ENCODE measurements at places on chromosomes 2 and 18.

DNA sequence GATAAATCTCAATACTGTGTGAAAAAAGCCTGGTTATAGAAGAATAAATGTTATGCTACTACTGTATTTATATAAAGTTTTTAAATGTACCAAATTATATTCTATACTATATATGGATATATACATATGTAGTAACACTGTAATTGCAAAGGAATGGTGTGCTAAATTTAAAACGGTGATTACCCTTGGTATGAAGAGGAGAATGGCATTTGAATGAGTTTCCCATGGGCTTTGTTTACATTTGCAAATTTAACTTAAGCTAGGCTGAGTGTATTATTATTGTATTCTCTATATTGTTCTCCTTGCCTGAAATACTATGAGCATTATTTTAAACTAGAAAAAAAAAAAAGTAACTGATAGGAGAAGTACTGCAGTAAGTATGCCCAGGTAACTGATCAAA, 4.7 kb upstream of the SP3 start:
- DNase-seq = no peak

DNA sequence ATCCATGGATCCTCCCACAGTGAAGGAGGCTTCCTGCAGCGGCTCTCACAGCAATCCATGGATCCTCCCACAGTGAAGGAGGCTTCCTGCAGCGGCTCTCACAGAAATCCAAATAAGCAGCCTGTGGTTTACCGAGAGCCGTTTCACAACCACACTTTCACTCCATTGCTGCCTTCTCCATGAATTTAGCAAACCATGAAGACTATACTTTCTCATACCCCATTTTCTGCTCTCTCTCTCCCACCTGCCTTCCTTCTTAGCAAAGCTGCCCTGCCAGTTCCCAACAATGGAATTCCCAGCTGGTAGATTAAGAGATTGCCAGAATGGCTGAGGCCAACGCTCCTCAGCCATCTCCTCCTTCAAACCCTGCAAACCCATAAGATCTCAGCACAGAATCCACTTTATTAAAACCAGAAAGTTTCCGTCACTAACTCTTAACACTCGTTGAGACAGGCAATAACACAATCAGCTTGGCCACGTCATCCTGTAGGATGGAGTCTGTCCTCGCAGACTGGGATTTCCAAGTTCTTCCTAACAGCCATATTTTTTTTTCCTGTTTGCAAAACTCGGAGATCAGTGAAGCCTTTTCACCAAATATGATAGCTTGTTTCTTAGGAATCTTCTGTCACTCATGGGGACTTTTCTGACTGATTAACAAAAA, 162.2 kb downstream of the PXDN start:
- peak; percentile 39 for DNase-seq

GRCh38 chr2:219448099-219448775, 13.6 kb downstream of the SPEG start:
- DNase-seq = no peak

- DNase-seq = no peak
These were observed 78.6 kb upstream of the MAP3K20 start for GRCh38 chr2:172997031-172997430.

DNA sequence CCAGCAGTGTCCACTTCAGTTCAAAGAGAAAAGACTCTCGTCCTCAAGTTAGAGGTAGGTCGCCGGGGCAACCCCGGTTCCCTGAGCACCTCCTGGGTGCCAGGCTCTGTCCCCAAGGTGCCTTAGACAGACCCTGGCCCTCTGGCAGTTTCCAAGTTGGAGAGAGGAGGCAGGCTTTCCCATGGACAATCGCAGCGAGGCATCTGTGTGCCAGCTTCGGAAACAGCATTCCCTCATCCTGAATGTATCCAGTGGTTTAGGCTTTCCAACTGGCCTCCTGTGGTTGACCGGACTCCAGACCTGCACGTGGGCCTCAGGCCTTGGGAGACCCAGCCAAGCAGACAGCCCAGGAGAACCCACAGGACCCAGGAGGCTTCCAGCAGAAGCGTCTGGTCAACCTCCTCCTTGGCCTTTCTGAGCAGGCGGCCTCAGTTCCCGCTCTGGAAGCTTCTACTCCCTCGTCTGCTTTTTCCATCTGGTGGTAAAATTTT, 70.3 kb downstream of the KCNF1 start:
- no peak for DNase-seq

DNA sequence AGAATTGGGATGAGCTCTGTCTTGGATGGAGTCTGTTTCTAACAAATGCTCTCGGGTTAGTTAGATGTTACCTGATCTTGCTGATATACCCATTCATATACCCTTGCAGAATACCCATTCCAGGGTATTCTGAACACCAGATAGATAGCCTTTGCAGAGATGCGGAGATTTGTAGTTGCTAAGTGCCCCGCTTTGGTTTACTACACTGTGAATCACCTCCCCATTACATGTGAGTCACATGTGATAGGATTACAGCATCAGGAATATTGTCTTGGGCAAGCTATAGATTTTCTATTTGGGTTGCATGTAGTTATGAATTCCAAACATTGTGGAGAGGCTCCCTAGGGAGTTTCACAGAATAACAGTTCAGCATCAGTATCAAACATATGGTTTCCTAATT, 3.8 kb downstream of the VSNL1 start:
- peak; percentile 69 for DNase-seq

DNA sequence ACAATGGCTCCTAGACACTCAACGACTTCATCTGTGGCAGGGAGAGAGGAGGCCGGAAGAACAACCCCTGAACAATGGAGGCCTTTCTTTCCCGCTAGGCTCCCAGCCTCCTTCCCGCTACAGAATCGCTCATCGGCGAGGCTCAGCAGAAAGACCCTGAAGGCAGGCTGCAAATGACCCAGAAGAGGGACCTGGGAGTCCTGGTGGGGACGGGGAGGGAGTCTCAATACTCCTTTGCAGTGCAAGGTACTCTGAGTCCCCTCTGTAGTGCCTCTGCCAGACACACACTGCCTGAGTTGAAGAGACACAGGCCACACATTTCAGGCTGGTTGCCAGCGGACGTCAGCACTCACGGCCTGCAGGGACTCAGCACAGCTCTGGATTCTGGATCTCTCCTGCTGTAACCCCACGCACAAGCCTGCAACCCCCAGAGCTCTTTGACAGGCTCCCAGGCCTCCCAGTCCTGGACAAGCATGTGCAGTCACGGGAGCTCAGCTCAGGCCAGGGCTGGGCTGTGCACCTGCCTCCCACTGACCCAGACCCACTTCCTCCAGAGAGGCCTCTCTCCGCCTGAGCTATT, 6.1 kb downstream of the GPR17 start:
- DNase-seq = no peak

GRCh38 chr2:218074031-218074430, 5.0 kb downstream of the RUFY4 start:
- DNase-seq = peak; percentile 53

GRCh38 chr18:72867746-72868584, at the start of gene NETO1:
Gene NETO1, minus strand, starts transcription at chr18:72867987. Its CDS starts 696 bp downstream, at chr18:72867291.
- peak; percentile 64 for DNase-seq

GRCh38 chr2:185185044-185185443, 553.6 kb upstream of the FSIP2 start:
- DNase-seq = no peak

GRCh38 chr2:44579115-44579836, 217.5 kb downstream of the CAMKMT start:
- no peak for DNase-seq

GRCh38 chr2:168030862-168031624, 216.4 kb downstream of the STK39 start:
- DNase-seq = peak; percentile 11

- DNase-seq = no peak
These were observed 253.1 kb upstream of the NXPH2 start for GRCh38 chr2:139033300-139033699.

DNA sequence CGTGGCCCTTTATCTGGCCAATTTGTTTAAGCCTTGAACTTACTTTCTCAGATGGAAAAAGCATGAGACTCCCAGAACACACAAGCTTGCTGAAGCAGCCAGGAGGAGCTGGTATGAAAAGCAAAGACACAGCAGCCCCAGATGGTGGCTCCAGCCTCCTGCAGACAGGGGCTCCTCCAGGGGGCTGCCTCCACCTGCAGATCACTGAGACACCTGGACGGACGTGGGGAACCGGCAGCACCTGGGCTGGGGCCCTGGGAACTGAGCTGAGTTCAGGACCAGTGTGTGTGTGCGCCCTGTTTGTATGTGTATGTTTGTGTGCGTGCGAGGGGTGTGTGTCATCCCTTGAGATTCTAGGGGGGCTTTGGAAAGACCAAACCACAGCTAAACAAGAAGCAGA, 8.6 kb downstream of the CYS1 start:
- no peak for DNase-seq

DNA sequence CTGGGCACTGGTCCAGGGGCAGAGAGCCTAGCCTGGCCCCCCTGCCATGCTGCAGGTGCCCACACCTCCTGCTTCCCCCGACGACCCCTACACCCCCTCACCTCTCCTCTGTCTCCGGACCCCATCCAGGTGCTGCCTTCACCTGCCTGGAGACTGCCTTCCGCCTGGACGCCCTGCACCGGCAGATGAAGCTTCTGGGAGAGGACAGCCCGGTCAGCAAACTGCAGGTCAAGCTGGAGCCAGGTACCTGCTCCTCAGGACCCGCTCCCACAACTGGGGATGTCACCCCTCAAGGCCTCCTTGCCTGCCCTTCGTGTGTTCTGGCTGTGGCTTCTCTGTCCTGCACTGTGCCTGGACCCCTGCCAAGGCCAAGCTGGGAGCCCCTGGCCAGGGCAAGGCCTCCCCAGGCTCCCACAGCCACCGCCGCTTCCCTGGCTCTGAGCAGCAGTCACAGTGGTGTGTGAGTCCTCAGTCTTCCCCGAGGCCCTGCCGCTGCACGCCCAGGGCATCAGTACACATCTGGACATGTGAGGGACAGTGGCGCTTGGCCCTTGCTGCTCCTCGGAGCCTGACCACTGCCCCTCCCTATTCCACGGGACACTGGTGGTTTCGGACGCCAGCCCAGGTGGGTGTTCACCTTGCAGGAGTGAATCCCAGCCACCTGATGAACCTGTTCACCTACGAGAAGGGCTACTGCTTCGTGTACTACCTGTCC, 6.3 kb downstream of the RNPEPL1 start:
- no peak for DNase-seq

DNA sequence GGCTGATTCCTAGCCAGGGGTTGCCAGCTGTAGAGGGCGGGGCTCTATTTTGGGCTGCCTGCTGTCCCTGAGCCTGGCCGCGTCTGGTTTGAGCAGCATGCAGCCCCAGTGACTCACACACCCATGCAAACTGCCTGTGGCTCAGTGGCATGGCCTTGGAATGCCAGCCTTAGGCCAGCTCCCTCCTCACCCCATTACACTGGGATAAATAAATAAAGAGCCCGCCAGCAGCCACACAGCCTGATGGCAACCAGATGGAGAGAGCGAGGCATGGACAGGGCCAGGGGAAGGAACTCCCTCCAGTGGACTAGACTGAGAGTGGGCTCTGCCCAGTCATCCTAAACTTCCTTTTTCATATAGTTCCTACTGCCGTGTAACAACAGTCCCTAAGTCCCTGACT, 18.3 kb downstream of the NHEJ1 start:
- DNase-seq = peak; percentile 96

GRCh38 chr2:115427436-115427835, 985.0 kb downstream of the DPP10 start:
- no peak for DNase-seq

- no peak for DNase-seq
These were observed 292.5 kb downstream of the ALK start for GRCh38 chr2:29628862-29629261.

DNA sequence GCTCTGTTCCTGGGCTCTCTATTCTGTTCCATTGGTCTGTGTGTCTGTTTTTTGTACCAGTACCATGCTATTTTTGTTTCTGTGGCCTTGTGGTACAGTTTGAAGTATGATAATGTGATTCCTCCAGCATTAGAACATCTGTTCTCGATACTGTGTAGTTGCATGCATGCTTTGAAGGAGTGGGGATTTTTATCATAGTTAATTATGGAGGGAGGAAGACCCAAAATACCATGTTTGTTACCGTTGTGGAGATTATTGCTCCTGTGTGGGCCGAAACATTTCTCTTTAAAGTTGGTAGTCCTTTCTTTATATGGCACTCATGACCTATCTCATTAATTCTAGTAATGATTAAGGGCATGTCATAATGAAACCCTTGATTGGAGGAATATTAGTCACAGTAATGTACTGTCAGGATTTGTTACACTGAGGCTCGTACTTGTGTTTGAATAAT, 87.6 kb downstream of the TTC27 start:
- no peak for DNase-seq

GRCh38 chr2:2484301-2484700, 153.2 kb upstream of the MYT1L start:
- no peak for DNase-seq

DNA sequence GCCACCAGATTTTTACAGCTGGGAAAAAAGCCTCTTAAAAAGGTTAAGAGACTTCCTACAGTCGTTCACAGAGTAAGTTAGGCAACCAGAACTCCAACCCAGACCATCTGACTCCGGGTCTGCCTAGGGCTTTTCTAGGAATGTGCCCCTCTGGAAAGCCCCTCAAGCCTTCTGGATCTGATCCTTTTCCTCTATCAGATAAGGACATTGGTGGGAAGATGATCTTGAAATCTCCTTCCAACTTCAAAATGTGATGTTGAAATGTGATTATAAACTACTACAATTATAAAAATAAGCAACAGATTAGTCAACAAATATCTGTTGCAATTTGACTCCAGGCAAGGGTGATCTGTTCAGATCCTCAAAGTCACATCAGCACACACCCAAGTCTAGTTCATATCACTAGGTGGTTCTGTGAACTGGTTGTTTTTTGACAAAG, 270.4 kb downstream of the ARHGAP15 start:
- no peak for DNase-seq

DNA sequence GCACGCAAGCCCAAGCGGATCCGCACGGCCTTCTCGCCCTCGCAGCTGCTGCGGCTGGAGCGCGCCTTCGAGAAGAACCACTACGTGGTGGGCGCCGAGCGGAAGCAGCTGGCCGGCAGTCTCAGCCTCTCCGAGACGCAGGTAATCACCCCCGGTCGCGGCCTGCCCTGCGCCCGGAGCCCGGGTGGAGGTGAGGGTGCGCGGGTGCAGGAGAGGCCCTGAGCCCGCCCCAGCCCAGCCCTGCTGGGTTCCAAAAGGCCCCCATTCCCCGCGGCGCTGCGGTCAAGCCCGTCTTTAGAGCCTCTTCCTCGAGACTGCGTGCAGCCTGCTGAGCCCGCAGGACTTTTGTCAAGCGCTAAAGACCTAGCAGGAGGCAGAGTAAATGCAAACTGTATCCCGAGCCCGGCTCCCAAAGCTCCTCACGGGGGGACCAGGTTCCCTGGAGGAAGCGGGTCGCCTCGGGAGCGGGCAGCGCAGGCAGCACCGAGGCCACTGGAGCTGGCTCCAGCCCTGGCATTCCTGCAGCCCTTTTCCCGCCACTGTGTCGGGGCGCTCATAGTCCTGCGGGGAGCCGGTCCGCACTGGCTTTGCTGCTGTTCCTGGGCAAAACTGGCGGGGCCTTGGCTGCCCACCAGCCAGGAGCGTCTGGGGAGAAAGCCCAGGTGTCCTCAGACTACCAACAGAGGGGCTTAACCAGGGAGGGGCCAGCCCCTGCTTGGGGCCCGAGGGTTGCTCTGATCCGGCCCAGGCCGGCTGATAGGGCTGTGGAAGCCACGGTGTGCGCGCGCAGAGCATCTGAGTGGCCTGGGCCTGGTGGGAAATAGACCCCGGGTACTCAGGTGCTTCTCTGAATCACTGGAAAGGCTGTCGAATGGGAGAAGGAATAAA, 7.3 kb downstream of the EMX1 start:
- no peak for DNase-seq
